ENCODE measurements at places on chromosomes 11 and 22.

DNA sequence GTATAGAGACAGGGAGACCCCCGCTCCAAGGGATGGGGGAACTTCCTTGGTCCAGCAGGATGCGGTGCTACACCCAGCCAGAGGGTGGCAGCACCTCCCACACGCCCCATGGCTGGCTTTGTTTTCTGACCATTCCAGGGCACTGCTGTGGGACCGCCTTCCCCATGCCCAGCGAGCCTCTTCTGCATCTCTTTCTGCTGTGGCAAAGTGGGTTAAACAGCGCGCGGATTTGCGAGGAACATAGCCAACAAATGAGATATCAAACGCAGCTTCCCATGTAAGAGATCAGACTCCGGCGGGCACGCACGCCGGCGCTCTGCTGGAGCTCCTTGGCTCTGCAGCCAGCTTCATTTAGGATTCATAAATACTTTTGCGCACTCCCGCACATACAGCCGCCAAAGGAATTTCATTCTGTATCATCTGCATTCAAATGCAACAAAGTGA, 485.8 kb upstream of the CADM1 start:
- DNase-seq, result no peak

GRCh38 chr11:125093502-125093901, 17.9 kb downstream of the TMEM218 start:
- no peak for DNase-seq

DNA sequence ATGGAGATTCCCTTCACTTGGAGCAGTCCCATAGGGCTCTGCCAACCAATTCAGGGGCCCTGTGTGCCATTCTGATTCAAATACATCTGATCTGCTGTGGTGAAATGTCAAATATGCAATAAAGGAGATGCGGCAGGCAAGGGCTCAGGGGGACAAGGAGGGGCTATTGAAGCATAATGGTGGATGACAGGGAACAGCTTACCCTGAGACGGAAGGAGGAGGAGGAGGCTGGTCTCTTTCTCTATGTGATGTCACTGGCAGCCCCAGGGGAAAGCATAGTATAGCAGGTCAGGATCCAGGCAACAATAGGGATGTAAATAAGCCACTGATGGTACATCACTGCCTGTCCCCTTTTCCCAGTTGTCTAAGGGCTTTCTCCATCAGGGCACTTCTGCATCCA, 350.9 kb upstream of the SYN3 start:
- DNase-seq, result no peak

- DNase-seq, result no peak
Measured at GRCh38 chr11:123509737-123510578, 79.9 kb downstream of the GRAMD1B start.

GRCh38 chr22:46537946-46538813, 760 bp upstream of the CELSR1 start:
- DNase-seq, result no peak

DNA sequence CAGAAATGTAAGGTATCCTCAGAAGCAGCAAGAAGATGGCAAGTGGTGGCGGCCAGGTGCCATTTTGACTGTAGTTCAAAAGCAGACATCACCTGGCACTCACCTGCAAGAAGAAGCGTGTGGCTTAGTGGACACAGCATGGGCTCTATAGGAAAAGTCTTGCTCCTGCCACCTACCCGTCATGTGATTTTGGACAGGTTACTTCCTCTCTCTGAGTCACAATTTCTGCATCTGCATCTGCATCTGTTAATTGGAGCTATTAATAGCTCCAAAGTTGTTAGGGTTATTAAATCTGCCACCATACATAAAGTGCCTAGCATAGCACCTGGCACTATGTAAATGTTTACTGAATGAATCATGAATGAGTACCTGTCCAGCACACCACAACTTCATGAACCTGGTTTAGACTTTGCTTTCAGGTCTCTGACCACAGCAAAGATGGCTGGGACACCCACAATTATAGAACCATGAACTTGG, 16.8 kb downstream of the RAB30 start:
- no peak for DNase-seq

DNA sequence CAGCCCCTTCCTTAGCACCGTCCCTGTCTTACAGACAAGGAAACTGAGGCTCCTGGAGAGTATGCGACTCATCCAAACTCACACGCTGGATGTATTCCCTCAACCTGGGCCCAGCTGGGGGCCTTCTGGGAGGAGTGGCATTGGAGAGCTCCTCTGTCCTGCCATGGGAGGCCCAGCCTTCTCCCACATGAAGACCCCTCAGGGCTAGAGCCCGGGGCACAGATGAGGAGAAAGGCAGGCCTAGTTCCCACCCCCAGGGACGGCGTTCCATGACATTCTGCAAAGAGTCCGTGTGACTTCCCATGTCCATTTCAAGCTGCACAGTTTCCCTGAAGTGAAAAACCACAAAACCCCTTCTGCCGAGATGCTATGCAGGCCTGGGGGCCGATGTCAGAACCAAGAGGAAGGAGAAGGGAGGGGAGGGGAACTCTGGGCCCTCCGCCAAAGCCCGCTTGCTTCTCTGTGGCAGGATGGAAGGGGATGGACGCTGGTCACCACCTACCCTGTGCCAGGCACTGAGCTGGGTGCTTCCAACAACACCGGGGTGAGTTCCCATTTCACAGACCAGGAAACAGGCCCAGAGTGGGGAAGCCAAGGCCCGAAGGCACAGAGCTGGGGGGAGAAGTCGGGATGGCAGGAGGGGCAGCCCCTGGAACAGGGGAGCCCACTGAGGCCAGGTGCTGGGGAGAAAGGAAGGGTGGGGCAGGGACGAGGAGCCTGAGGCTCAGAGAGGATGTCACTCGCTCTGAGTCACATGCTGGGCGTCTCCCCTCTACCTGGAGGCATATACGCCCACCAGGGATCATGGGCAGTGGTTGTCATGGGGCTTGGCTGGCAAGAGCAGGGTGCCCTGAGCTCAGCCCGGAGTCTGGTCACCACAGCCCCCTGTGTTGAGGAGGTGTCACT, 15.7 kb downstream of the RAC2 start:
- DNase-seq, result no peak

- no peak for DNase-seq
Measured at GRCh38 chr22:17390087-17390486, 20.8 kb downstream of the CECR2 start.

- no peak for DNase-seq
Measured at GRCh38 chr11:16800382-16800781, 61.9 kb downstream of the C11orf58 start.

- no peak for DNase-seq
Measured at GRCh38 chr11:2867722-2868505, 17.7 kb downstream of the CDKN1C start.

DNA sequence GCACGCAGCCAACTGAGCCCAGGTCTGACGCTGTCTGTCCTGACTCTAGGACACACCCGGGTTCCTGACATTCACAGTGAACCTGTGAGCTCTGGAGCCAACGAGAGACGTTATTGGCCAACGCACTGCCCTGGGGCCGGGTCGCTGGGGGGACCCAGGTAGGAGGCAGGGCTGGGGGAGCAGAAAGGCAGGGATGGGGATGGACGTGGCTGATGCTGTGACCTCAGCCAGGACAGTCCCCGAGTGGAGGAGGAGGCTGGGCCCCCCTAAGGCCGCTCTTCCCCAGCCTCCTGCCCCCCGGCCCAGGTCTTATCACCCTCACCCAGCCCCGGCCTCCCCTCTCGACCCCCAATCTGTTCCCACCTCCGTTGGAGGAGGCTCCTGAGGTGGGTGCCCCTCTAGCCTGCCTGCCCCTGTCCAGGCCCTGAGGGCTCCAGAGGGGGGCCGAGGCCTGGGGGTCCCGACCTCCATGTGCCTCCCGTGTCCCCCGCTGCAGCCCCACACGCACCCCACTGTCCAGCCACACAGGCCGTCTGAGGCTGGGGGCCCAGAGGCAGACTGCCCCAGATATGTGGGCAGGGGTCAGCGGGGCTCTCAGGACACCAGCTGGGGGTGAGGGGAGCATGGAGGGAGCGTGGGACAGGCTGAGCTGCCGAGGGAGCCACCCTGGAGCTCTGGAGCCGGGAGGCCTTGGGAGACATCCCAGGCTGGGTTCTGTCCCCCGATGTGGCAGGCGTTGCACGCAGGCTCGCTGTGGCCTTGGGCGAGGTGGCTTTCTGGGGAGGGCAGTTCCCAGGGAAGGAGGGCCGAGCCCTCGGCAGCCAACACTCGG, 29.2 kb upstream of the MUC5AC start:
- no peak for DNase-seq

DNA sequence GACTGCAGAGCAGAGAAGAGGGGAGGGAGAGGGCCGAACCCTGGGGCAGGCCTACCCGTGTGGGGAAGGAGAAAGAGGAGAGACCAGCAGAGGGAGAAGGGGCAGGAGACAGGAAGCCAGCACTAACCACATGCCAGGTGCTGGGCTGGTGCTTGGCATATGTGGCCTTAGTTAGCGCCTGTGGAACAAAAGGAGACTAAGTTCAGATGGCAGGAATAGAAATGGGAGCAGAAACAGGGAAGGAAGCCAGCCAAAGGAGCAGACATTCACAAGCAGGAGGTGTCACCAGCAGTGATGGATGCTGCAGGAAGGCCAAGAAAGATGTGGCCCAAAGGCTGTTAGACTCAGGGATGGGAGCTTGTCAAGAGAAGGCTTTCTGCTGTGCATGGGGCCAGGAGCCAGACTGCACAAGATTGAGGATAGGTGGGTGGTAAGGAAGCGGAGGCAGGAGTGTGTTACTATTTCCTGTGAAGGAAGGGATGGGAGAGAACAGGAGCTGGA, 26.7 kb downstream of the TREH start:
- DNase-seq, result no peak

GRCh38 chr11:1887451-1888346, 4.0 kb downstream of the PRR33 start:
- DNase-seq, result no peak

- no peak for DNase-seq
Measured at GRCh38 chr11:132493801-132494200, 1038.5 kb downstream of the OPCML start.

GRCh38 chr11:95767498-95767897, 22.1 kb downstream of the FAM76B start:
- no peak for DNase-seq

DNA sequence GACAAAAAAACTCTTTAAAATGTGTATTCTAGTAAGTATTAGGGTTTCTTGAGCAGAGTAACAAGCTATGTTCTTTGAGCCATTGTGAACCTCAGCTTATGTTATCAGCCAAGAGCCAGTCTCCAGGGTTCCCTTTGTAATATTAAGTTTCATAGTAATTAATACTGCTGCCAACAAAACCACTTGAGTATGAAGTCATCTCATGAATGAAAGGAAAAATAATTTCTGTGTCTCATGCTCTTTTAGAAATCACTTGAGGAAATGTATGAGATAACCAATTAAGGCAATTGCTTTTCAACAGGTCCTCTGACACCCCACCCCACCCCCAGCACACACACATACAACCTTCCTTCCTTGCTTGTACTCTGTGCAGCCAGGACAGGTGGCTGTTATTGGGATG, 59.9 kb downstream of the BBOX1 start:
- DNase-seq, result no peak

GRCh38 chr22:49948116-49948957, 12.2 kb upstream of the PIM3 start:
- no peak for DNase-seq

- DNase-seq, result no peak
Measured at GRCh38 chr11:33777906-33778305, 3.6 kb upstream of the FBXO3 start.

DNA sequence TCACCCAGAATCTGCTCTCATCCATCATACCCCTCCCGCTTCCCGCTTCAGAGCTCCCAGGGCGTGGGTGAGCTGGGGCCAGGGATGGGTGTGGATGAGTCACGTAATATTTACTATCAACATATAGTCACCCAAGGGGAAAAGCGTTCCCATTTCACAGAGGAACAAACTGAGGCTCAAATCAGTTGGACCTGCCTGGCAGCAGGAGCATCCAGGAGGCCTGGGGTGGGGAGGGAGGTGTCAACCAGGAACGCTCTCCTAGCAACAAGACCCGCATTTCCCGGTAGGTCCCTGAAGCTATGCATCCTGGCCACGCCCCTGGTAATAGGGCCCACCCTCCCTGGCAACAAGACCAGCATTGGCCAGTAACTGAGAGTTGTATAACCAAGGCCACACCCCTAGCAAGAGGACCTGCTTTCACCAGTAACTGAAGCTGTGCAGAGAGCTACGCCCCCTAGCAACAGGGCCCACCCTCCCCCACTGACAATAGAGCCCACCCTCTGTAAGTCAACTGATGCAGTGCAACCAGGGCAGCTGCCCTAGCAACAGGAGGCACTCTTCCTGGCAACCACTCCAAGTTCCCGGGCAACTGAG, 32.7 kb upstream of the TXNRD2 start:
- no peak for DNase-seq

DNA sequence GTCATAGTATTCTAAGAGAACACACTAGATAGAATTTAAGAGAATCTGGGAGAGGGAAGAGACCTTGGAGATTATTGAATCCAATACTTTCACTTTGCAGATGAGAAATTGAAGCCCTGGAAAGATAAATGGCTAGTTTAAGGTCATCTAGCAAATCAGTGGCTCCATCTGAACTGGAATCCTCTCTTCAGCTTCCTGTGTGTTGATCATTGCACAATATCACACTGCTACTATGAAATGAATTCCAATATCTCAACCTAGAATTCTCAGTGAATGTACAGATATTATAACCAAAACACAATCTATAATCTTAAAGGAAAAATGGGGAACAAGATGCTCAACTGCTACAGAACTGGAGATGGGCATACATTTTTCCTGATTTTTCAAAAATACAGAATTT, 44.1 kb downstream of the DCUN1D5 start:
- no peak for DNase-seq

- no peak for DNase-seq
Measured at GRCh38 chr11:69663326-69663725, 11.8 kb downstream of the LTO1 start.

- no peak for DNase-seq
Measured at GRCh38 chr11:59943997-59944714, 5.9 kb downstream of the OOSP1 start.

DNA sequence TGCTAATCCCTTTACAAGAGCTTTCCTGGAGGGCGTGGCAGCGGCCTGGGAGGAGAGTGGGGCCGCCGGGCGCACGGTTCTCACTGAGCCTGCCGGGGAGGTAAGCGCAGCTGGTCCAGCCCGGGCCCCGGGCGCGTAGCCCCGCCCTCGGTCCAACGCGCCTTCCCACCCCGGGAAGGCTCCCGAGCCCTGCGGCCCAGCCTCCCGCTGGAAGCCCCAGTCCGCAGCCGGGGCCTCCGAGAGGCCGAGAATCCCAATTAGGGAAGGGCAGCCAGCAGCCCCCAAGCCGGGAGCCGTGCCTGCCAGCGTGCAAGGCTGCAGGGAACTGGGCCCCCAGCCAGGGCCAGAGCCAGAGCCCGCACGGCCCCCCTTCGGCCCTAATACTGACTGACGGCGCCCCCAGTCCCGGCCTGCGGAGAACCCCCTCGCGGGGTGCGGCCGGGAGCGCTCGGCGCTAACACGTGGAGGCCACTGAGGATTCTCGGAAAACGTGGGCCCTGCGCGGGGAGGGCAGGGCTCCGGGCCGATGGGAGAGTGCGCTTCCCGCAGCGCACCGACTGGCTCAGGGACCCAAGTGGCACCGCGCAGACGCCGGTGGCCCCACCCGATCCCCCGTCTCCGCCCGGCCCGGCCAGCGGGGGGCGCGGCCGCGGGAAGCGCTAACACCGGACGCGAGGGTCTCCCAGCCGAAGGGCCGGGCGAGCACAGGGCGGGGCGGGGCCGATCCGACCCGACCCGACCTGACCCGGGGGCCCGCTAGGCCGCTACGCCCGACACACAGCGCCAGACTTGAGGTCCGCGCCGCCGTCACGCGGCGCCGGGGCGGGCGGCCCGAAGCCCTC, 5.7 kb downstream of the ZFTA start:
- DNase-seq, result no peak

Data from stimulated activated CD4-positive, alpha-beta T cell treated with anti-CD3 and anti-CD28 coated beads, TNF-alpha, amount 100 ng/mL, for 1 hour (primary cell).